ENCODE measurements at places on chromosomes 3 and 15.

DNA sequence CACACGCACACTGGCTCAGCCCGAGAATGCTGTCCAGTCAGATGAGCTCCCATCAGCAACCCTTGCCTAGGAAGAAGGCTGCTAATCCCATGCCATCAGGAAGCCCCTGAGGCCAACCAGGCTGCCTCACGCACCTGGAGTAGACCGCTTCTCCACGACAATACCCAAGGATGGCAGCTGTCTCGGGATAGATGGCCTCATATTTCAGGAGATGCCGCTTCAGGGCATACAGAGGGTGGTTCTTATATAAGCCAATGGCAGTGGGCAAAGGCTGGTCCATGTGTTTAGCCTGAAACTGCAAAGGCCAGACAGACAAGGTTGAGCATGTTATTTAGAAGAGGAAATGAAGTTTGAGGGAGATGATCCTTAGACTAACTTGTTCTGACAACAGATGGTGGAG, 22.2 kb downstream of the XPC start:
- no peak for DNase-seq

- DNase-seq = no peak
Measured at GRCh38 chr15:78448441-78449219, 10.6 kb downstream of the IREB2 start.

DNA sequence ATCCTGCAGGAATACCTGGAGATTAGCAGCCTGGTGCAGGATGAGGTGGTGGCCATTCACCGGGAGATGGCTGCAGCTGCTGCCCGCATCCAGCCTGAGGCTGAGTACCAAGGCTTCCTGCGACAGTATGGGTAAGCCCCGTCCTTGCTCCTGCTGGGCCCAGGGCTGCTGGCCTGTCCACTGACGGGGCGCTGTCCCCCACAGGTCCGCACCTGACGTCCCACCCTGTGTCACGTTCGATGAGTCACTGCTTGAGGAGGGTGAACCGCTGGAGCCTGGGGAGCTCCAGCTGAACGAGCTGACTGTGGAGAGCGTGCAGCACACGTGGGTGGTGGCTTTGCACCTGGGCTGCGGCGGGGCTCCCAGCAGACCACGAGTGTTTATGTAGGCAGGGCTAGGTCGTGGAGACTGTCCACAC, 5.0 kb downstream of the FES start:
- DNase-seq = no peak

DNA sequence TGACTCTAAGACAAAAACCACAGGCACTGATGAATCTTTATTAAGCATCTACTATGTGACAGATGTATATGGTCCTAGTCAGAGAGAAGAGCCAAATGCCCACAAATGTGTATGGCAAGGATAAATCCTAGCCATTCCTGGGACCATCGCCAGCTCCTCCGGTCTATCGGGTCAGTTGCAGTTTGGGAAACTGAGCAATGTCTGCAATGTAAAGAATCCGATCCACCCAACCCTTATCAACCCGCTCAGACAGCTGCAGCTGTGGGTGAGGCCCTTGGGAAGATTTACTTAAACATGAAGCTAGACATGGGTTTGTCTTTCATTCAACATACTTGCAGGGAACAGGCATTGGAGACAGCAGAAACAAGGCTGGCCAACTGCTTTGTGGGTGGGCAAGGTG, 40.5 kb upstream of the CDV3 start:
- DNase-seq = no peak

- DNase-seq = no peak
Measured at GRCh38 chr3:144085964-144086363, 114.3 kb downstream of the DIPK2A start.

- no peak for DNase-seq
Measured at GRCh38 chr3:189232790-189233189, 61.0 kb downstream of the TPRG1 start.

GRCh38 chr3:181333394-181333793, 343.9 kb upstream of the DNAJC19 start:
- no peak for DNase-seq

GRCh38 chr3:31942446-31942845, 38.6 kb downstream of the OSBPL10 start:
- no peak for DNase-seq

- DNase-seq = no peak
Measured at GRCh38 chr15:34009656-34010055, 29.3 kb downstream of the AVEN start.

DNA sequence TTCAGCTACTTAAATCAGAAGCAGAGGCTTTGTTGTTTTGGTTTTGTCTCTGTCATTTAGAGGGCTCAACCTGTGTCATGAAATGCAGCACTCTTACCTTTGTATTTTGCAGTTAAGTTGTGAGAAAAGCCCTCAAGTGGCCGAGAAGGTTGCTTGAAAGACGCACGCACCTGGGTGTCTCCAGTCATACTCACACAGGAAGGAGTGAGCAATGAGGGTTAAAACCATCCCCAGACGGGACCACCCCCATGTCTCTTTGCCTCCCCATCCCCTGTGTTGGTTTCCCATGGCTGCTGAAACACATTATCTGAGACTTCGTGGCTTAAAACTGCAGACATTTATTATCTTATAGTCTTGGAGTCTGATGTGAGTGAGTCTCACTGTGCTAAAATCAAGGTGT, 376.1 kb upstream of the CFAP20DC start:
- DNase-seq = peak; percentile 4

GRCh38 chr3:141413391-141413790, 45.1 kb downstream of the ZBTB38 start:
- no peak for DNase-seq

- DNase-seq = no peak
Measured at GRCh38 chr3:86175051-86175536, 815.9 kb downstream of the VGLL3 start.

DNA sequence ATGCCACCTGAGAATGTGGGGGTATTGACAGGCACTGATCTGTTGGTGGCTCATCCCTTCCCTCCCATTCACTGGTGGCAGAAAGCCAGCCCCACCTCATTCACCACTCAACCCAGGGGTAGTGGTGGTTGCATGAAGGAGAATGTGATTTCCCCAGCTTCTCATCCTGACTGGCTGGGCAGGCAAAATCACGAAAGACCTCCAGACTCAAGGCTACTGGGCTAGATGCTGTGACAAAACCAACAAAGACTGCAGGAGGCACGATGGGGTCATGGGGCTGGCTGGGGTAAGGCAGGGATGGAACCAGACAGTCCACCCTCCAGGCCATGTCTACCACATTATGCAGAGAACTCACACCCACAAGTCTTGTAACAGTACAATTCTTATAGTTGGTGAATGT, 33.9 kb downstream of the FSTL1 start:
- no peak for DNase-seq

GRCh38 chr15:77839970-77840905, 207.5 kb upstream of the LINGO1 start:
- DNase-seq = no peak

DNA sequence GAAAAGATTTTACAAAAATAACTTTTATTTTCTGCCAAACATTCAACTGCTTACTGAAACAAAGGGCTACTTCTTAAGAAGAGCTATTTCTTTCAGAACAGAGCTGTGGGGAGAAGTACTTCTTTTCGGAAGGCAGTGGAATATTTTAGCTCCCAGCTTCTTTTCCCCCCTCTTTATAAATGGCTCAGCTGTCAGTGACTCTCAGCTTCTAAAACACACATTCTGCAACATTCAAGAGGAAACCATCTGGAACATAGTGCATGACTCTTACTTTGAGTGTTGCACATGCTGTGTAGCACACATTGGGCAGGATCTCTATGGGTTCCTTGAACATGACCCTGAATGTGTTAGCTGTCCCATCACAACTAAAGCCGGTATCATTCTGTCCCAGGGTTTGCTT, 7.0 kb upstream of the C15orf40 start:
- no peak for DNase-seq

Data from stimulated activated CD8-positive, alpha-beta memory T cell treated with anti-CD3 and anti-CD28 coated beads, Interleukin-7, amount 100 ng/mL, for 1 hour (primary cell).